ENCODE measurements at places on chromosomes 3 and 15.

DNA sequence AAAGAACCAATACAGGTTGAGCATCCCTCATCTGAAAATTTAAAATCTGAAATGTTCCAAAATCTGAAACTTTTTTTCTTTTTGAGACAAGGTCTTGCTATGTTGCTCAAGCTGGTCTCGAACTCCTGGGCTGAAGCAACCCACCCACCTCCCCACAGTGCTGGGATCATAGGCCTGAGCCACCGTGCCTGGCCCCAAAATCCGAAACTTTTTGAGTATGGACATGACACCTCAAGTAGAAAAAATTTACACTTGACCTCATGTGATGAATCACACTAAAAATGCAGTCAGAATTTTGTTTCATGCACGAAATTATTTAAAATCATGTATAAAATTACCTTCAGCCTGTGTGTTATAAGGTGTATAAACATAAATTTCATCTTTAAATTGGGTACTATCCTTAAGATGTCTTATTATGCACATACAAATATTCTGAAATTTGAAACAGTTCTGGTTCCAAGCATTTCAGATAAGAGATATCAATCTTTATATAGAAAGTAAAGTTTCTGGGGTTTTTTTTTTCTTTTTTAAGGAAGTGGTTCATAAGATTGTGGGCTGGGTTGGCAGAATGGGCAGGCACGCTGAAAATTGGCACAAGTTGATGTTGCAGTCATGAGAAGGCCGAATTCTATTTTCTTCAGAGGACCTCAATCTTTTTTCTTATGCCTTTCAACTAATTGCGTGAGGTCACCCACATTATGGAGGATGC is 72.5 kb downstream of the SPRED1 start:
- H3K36me3 ChIP-seq = no peaks in the 10 kb centered on the region
- no peak for DNase-seq
- H3K4me3 ChIP-seq = no peak overlapping the region
- no peaks in the 10 kb centered on the region for H3K27me3 ChIP-seq
- H3K27ac ChIP-seq = no peak overlapping the region

GRCh38 chr3:43649365-43649968 is 27.7 kb upstream of the ANO10 start:
- DNase-seq = no peak
- no peak overlapping the region for H3K4me3 ChIP-seq
- no peaks in the 10 kb centered on the region for H3K4me1 ChIP-seq
- peaks cover 19% of the 10 kb centered on the region for H3K27me3 ChIP-seq
- H3K27ac ChIP-seq = no peak overlapping the region
- H3K36me3 ChIP-seq = peaks cover 5% of the 10 kb centered on the region

- DNase-seq = no peak
- no peaks in the 10 kb centered on the region for H3K4me1 ChIP-seq
- no peak overlapping the region for H3K27ac ChIP-seq
- no peak overlapping the region for H3K4me3 ChIP-seq
Observed at GRCh38 chr3:57864853-57865252, 108.7 kb downstream of the SLMAP start.

GRCh38 chr15:55003965-55004873 is 192.5 kb downstream of the RSL24D1 start:
- H3K27ac ChIP-seq = no peak overlapping the region
- no peaks in the 10 kb centered on the region for H3K4me1 ChIP-seq
- DNase-seq = no peak
- no peak overlapping the region for H3K4me3 ChIP-seq
- H3K27me3 ChIP-seq = no peaks in the 10 kb centered on the region

DNA sequence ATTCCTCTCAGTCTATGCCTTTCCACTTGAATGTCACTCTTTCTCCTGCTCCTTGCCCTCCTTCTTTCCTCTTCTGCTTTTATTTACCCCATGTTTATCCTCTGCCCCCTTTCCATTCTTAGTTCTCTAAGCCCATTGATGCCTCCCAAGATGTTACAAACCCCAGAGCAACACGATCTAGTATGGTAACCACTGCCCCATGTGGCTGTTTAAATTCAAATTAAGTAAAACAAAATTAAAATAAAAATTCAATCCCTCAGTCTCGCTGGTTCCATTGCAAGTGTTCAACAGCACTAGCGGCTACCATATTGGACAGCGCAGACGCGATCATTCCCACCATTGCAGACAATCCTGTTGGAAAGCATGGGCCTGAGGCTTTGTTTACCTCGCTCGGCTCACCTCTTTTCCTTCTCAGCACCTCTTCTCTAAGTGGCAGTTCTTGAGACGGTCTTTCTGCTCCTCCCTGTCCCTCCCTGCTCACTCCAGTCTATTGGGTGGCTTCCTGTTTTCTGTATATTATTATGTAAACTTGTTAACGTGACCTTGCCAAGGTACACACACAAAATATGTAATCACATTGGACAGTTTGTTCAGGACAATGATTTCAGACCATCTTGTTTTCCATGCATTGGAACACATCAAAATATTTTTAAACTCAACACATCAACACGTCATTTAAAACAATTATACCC is 21.8 kb upstream of the CA12 start:
- H3K27ac ChIP-seq = peak overlapping the region; percentile 36
- no peak for DNase-seq
- H3K27me3 ChIP-seq = peaks cover 3% of the 10 kb centered on the region
- no peaks in the 10 kb centered on the region for H3K36me3 ChIP-seq
- H3K4me1 ChIP-seq = peaks cover 10% of the 10 kb centered on the region

DNA sequence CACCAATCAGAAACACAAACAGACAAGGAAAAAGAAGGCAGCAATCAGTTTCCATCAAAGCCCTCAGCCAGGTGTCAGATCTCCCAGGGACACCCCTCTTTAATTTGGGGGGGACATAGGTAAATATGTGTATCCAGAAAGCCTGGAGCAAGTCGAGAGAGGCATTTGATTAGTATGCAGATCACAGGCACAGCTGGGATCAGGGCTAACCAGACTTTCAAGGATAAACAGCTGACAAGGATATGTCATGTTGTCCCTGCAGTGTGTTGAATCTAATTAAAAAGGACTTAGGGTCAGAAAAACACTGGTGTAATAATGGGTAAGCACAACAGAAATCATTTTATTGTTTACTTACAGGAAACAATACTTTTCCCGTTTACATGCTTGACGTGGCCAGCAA is 30.2 kb downstream of the NSMCE3 start:
- H3K4me3 ChIP-seq = no peak overlapping the region
- H3K27me3 ChIP-seq = peaks cover 8% of the 10 kb centered on the region
- H3K36me3 ChIP-seq = peaks cover 7% of the 10 kb centered on the region
- H3K27ac ChIP-seq = no peak overlapping the region
- DNase-seq = no peak

- H3K27me3 ChIP-seq = no peaks in the 10 kb centered on the region
- H3K4me1 ChIP-seq = no peaks in the 10 kb centered on the region
- no peak overlapping the region for H3K4me3 ChIP-seq
- DNase-seq = no peak
- H3K36me3 ChIP-seq = no peaks in the 10 kb centered on the region
- no peak overlapping the region for H3K27ac ChIP-seq
Observed at GRCh38 chr15:27250223-27250622, 279.2 kb downstream of the GABRG3 start.

DNA sequence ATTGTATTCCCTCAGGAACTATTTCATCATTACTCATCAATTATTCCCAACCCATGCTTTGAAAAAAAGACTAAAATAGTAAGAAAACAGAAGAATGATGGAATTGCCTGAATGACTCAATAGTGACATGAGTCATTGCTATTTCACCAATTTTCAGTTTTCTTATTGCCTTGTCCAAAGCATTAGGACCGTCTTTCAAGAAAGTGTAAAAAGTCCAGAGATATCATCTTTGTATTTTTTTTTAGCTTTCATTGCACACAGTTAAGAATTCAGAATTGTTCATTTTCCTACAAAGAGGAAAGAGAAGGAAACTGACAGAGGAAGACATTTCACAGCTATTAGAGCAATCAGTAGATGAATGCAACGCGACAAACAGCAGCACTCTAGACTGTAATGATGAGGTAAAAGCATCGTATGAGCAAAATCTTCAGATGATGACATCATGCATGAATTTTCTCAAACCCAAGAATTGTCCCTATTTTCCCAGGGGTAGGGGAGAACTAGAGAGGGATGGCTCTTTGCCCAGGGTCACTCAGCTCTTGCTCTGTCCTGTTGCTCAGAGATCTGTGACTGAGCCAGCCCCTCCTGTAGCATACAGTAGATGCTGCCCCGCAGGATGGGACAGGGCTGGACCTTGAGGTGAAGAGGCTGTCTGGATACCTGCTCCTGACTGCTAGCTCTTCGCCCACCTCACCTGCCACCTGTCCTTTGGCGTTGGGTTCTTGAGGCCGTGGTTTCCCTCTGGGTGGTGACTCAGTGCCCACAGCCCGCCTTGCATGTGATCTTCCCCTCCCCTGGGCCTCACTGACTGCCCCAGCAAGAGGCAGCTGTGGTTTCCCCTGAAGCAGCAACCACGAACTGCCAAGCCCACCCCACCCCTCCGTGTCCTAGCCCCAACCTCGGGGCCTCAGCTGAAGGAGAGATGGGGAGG is 84.8 kb downstream of the PPCDC start:
- H3K36me3 ChIP-seq = peaks cover 3% of the 10 kb centered on the region
- H3K27ac ChIP-seq = peak overlapping the region; percentile 37
- peak; percentile 26 for DNase-seq
- H3K27me3 ChIP-seq = peaks cover 30% of the 10 kb centered on the region

DNA sequence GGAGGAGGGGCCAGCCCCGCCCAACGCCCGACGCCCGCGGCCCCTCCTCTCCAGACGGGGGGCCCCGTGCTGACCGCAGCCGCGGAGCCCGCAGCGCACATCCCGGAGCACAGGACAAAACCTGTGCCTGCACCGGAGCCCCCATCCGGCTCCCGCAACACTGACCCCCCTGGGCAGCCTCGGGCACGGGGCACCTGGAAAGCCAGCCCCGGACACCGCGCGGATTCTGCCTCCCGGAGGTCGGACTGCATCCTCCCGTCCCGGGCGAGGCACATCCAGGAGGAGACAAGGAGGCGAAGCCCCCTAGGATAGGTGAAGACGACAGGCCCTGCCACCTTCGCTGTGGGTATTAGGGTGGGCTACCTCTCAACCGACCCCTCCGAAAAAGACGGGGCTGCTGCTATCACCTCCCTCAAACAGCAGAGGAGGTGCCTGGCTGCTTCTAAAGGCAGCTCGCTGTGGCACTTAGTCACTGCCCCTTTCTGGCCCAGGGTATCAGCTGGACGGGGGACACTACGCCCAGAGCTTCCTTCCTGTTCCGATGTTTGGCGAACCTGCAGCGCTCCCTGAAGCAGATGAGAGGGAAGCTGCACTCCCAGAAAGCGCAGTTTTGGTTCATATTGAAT is 10.6 kb downstream of the XXYLT1 start:
- peak overlapping the region; percentile 81 for H3K4me3 ChIP-seq
- peak overlapping the region; percentile 47 for H3K27ac ChIP-seq
- H3K36me3 ChIP-seq = no peaks in the 10 kb centered on the region
- H3K27me3 ChIP-seq = no peaks in the 10 kb centered on the region
